ENCODE measurements at places on chromosomes 1 and 21.

DNA sequence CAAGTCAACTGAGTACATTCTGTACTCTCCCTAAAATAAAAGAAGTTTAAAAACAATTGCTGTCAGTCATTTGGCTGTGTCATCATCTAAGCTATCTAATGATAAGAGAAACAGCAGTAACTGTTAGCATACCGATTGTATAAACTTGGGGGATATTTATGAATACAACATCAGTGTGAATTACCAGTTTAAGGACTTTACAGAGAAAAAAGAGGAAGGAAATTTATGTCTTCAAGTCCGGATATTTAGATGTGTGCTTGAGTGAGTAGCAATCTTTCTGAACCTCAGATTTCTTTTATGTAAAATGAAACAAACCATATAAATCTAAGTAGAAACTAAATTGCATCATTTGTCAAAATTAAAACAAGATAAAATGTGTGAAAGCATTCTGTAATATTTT lies 1557.0 kb downstream of the MRPL39 start:
- DNase-seq = no peak

- DNase-seq = no peak
Measured at GRCh38 chr1:223041481-223041880, 101.6 kb downstream of the TLR5 start.

- no peak for DNase-seq
Measured at GRCh38 chr1:64073705-64074104, 129.7 kb upstream of the UBE2U start.

- DNase-seq = no peak
Measured at GRCh38 chr1:18919956-18920355, 17.6 kb upstream of the ALDH4A1 start.

- no peak for DNase-seq
Measured at GRCh38 chr1:18037651-18038050, 69.9 kb upstream of the IGSF21 start.

- no peak for DNase-seq
Measured at GRCh38 chr1:19220991-19221390, 10.9 kb upstream of the UBR4 start.

DNA sequence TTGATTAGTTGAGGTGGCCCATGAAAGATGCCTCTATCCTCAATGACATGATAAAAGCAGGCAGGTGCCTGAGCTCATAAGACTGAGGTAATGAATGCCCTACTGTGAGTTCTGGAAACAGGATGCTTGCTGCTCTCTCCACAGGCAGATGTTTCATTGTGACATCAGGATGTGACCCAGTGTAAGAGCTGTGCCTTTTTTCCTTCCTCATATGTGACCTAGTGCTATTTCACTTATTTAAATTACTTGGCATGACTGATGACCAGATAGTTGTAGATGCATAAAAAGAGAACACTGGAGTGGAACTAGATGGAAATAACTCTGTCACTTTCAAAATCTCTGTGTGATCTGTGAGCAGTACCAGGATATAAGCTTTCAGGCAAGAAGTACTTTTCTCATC lies 31.9 kb downstream of the KIF14 start:
- DNase-seq = no peak

GRCh38 chr1:5981009-5981380 lies 11.2 kb downstream of the NPHP4 start:
- no peak for DNase-seq

- DNase-seq = no peak
Measured at GRCh38 chr1:184329245-184329953, 57.4 kb upstream of the C1orf21 start.

DNA sequence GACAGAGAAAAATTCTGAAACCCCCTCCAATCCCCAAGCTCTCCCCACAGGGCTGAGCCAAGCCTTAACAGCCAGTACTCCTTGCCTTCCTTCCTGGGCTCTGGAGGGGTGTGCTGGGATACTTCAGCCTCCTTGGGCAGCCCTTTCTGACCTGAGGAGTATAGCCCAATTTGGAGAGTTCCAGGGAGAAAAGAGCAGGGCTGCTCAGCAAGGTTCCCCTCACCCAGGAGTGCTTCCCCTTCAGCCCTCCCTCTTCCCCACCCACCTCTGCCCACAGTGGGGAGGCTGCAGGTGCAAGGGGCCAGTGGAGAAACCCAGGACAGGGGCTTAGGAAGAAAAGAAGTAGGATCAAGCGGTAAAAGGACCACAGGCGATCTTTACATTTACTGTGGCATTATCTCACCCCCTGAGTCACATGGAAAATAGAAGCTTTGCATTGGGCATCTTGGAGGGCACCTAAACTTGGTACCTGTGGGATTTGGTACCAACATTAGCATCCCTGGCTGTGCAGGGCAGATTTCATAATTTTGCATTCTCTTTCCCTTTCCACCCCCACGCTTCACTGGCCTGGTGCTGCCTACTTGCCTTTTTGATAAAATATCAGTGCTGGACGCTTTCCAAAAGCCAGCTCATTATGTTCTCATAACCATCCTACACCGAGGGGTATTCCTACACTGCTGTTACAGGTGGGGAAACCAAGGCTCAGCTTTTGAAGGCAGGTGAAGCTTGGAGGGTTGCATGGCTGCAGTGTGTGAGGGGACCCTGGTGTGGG lies 2.8 kb upstream of the ADORA1 start:
- no peak for DNase-seq

GRCh38 chr1:5721634-5722215 lies 270.5 kb downstream of the NPHP4 start:
- DNase-seq = no peak

GRCh38 chr1:56477164-56478111 lies 101.9 kb downstream of the PLPP3 start:
- no peak for DNase-seq

GRCh38 chr1:87918398-87918797 lies 589.7 kb downstream of the LMO4 start:
- no peak for DNase-seq

DNA sequence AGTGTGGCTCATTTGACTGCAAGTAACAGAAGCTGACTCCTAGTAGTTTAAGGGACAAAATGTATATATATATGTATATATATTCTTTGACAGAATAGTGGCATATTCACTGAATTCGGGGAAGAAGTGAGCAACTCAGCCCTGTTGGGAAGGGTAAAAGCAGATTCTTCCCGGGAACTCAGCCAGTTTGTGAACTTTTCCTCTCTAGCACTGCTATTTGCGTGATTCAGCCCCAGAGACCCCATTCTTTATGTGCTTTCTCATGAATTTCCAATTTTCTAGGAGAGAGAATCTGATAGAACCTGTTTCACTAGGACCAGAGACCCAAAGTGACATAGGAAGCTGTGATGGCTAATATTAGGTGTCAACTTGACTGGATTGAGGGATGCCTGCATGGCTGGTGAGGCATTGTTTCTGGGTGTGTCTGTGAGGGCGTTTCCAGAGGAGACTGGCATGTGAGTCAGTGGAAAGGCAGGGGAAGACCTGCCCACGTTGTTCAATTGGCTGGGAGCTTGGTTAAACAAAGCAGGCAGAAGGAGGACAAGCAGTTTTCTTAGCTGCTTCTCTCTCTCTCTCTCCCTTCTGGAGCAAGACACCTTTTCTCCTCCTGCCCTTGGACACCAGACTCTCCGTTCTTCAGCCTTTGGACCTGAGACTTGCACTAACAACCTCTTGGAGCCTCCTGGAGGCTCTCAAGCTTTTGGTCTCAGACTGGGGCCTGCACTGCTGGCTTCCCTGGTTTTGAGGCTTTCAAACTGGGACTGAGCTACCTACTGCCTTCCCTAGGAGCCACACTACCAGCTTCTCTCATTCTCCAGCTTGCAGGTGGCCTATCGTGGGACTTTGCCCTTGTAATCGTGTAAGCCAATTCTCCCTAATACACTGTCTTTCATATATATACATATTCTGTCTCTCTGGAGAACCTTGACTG lies 93.4 kb upstream of the KCNK1 start:
- DNase-seq = no peak

GRCh38 chr1:206890125-206891060 lies 6.8 kb upstream of the IL24 start:
- DNase-seq = no peak

DNA sequence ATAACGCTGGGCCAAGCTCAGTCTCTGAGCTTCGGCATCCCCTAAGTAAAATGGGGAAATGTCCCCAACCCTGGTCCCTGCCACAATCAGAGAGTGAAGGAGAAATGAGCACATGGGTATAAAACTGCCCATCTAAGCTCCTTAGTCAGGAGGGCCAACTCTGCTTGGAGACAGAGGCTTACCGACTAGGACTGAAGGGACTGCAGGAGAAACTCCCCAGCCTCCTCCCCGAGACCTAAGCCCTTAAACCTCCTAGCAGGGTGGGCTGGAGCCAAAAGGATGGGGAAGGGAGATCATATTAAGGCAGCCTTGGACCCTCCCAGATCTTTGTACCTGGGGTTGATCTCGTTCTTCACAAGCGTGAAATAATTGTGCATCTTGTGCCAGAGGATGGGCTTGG lies 5.5 kb downstream of the ETNK2 start:
- DNase-seq = no peak

DNA sequence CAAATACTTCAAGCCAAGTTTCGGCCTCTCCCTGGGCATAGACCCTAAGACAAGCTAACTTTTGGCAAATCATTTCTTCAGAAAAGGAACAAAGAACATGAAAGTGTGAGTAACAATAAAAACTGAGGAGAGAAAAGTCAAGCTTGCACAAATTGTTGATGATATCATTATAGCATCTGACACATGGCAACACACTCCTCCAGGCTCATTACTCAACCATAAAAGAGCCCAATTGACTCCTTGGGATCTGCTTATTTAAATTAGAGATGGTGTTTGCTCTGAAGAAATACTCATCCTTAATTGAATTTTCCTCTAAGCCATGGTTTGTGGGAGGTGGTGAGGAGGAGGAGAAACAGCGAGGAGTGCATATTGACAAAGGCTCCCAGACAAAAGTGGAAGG lies 54.5 kb downstream of the TNFSF4 start:
- DNase-seq = no peak

GRCh38 chr21:27277110-27277509 lies 310.2 kb upstream of the ADAMTS5 start:
- DNase-seq = no peak

- DNase-seq = no peak
Measured at GRCh38 chr1:109812691-109813393, 49.1 kb upstream of the EPS8L3 start.

DNA sequence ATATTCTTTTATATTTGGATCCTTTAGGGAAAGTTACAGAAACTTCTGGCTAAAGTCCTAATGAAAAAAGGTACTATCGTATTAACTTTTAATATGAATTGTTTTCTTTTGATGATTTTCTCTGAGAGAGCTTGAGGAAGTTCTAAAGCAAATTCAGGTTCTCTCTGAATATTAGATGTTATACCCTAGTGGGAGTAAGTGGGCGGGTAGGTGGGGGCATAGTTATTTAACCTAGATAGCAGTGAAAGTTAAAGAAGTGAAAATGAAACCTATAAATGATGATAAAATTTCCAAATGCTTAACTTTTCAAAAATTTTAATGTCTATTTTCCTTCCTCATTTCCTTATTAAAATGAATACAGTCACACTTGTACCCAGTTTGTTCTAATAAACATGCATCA lies 26.2 kb upstream of the B3GALT2 start:
- DNase-seq = no peak

- no peak for DNase-seq
Measured at GRCh38 chr1:64199154-64199553, 4.3 kb upstream of the UBE2U start.
